ENCODE measurements at places on chromosomes 7 and 10.
A peak's percentile ranks its signal among the peaks of the same experiment; 100 is the strongest.

- DNase-seq: no peak
Observed at GRCh38 chr7:74514131-74514591, 60.5 kb downstream of the GTF2IRD1 start.

GRCh38 chr7:77188731-77189437 lies 10.7 kb downstream of the FGL2 start:
- DNase-seq: no peak

- DNase-seq: no peak
Observed at GRCh38 chr7:50628434-50629084, 63.4 kb upstream of the DDC start.

- DNase-seq: no peak
Observed at GRCh38 chr10:72735288-72735936, 43.5 kb downstream of the MCU start.

DNA sequence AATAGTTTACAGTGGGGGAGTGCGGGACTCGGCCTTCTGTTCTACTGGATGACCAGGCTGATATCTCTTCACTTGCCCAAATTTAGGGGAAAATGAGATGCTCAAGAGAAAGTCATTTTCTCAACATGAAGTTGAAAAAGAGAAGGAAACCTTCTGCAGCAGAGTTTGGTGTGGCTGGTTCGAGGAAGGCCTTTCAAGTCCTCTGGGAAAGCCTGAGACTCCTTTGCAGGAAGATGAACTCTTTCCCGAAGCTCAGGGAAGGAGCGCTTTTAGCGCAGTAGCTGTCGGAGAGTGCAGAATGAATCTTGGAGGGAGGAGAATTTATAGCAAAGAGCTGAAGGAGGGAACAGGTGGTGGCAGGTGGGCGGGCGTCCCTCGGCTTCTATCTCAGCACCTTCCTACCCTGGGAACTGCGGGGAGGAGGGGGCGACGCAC lies at the start of gene ATOH7:
ATOH7 (minus strand) TSS at position 297 of the 435 bp plus-strand sequence. CDS start 436 bp downstream, outside the sequence.
- DNase-seq: no peak

DNA sequence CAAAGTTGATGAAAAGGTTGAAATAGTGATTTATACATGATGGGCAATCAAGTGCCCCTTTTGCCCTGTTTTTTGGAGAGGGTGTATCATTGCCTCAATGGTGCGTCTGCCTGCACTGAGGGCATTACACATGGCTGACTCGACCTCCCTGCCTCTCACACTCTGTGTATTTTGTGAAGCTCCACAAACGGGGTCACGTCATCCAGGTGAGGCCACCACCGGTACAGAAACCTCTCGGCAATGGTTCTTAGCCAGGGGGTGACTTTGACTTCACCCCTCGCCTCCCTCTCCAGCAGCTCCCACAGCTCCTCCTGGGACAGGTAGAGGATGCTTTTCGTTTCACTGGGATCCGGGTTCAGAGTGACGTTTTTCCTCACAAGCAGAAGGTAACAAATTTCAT lies 6.3 kb downstream of the IDI2 start:
- DNase-seq: no peak

GRCh38 chr7:1964211-1964912 lies 268.4 kb downstream of the MAD1L1 start:
- no peak for DNase-seq

DNA sequence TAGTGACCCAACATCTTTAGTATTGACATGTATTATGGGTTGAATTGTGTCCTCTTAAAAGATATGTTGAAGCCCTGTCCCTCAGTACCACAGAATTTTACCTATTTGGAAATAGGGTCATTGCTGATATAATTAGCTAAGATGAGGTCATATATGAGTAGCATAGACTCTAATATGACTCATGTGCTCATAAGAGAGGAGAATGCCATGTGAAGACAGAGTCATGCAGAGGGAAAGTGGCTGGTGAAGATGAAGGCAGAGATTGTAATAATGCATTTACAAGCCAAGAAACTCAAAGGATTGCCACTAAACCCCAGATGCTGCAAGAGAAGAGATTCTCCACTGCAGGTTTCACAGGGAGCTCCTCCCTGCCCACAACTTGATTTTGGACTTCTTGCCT lies 496.4 kb downstream of the KIF20B start:
- DNase-seq: no peak

- DNase-seq: peak; percentile 64
Observed at GRCh38 chr10:63819753-63820329, 298.6 kb downstream of the REEP3 start.

- DNase-seq: no peak
Observed at GRCh38 chr7:149673006-149673405, 100.4 kb downstream of the ZNF467 start.

GRCh38 chr10:106573106-106573505 lies 591.4 kb downstream of the SORCS1 start:
- no peak for DNase-seq

DNA sequence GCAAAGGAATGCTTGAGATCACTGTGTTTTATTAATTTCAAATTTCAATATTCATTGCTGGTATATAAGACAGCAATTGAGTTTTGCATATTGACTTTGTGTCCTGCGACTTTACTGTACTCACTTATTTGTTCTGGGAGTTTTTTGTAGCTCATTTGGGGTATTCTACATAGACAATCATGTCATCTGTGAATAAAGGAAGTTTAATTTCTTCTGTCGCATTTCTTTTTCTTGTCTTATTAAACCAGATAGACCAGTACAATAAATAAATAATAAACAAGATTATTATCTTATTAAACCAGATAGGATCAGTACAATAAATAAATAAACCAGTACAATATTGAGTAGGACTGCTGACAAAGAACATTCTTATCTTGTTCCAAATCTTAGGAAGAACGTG lies 448.2 kb downstream of the RPS24 start:
- no peak for DNase-seq

- DNase-seq: peak; percentile 91
Observed at GRCh38 chr7:46369933-46370654, 449.0 kb upstream of the IGFBP3 start.

DNA sequence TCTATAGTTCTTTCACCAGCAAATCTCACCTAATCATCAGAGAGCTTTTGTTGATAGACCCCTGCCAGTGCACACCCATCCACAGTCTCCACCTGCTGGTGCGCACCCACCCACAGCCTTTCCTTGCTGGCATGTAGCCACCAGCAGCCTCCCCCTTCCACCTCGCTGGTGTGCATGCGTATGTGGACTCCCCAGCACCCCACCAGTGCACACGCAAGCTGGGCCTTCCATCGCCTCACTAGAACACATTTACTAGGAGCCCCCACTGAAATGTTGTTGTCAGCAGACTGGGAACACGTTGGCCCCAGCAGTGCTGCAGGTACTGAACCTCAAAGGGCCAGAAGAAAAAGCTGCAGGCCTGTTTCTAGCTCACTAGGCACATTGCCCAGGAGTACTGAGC lies 104.9 kb upstream of the ZWINT start:
- no peak for DNase-seq

- no peak for DNase-seq
Observed at GRCh38 chr7:69600710-69601519, 2.6 kb downstream of the AUTS2 start.

DNA sequence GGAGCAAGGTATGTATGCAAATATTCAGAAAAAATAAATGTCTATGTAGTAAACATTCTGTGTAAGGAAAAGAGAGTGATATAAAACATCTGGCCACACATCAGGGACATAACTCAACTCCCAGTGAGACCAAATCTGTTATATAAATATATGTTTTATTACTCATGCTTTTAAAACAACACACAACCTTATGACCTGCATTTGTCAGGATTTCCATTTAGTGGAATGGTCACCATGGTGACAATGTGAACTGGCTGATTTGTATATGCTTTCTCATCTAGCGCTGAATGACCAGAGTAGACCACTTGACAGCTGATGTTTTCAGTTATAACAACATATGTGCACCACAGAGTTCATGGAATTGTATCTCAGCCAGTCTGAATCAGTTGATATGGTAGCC lies 551.7 kb downstream of the HTR7 start:
- DNase-seq: peak; percentile 79

DNA sequence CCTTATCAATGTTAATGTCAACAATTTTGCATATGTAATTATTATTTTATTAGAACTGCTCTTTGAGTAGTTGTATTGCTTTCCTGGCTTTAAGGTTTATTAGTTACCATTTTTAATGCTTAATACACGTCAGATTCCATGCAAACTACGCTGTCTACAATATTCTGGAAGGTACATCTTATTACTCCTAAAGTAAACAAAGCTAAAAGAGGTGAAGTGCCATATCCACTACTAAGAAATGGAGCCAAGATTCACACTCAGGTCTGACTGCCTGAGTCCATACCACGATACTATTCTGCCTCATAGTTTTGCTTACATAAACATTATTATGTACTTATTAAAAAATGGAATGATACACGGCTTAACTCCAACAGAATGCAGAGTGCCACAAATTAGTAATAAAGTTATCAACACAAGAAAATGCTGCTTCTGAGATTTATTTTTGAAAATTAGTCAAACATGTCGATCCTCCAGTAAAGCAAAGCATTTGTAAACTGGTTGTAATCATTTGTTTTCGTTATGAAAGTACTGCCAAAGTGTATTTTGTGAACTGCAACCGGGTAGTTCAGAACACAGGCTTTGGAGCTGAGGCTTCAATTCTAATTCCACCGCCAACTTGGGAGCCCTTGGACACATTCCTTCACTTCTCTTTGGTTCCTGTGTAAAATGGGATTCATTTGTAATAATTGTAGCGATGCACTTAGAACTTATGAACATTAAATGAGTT lies 1.1 kb upstream of the DMTF1 start:
- DNase-seq: no peak

- DNase-seq: no peak
Observed at GRCh38 chr10:36224431-36224985, 582.4 kb upstream of the FZD8 start.

- DNase-seq: no peak
Observed at GRCh38 chr7:139797607-139798006, 19.8 kb upstream of the HIPK2 start.

GRCh38 chr7:128347647-128348097 lies 4.0 kb upstream of the RBM28 start:
- DNase-seq: no peak

DNA sequence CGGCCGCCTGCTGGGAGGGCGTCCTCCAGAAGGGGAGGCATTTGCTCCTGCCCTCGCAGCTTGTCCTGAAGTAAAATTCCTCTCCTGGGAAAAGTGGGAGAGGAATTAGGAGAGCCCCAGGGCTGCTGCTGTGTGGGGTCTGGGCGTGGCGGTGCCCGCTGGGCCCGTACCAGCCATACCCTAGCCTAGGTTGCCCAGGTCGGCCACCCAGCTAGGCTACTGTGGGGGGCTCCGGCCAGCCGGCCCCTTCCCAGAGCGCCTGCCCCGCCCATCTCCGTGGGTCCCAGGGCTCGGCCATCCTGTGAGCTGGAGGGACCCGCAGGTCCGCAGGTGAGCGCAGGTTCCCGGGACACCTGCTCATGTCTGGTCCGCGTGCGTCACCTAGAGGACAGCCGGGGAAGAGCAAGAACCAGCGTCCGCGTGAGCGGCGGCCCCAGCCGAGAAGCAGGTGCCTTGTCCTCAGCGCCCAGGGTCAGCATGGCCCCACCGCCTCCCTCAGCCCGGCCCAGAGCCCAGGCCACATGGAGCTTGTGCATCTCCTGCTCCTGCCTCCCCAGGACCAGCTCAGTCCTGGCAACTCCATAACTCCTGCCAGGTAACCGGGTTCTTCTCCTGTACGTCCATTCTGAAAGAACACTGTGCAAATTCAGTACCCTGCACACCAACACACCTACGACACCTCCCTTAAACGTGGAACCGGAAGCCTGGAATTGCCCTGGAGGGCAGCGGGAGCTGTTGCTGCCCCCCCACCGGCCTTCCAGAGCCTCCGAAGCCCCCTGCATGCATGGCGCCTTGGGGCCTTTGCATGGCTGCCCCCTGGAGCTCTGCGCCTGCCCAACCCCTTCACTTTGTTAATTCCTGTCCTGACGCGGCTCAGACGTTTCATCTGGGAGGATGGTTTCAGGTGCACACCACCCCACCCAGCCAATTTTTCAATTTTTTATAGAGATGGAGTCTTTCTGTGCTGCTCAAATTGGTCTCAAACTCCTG lies 22.8 kb upstream of the FOXL3 start:
- DNase-seq: no peak

GRCh38 chr7:71184136-71184535 lies 52.2 kb downstream of the GALNT17 start:
- no peak for DNase-seq

GRCh38 chr10:72020914-72021809 lies 57.0 kb downstream of the CHST3 start:
- DNase-seq: no peak

DNA sequence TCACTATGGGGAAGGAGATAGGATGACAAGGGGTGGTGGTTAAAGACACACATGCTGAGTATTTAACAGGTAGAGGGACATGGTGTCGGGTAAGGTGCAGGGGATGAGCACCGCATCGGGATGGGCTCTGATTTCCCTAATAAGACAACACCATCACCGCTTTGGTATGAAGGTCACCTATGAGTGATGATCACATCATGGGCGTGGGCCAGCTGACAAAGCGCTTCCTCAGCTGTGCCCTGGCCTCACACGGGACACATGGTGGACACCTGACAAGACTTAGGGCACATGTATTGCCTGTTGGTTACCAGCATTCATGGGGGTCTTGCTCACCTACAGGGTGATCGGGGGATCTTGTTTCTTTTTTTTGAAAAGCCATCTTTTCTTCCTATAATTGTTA lies 12.8 kb downstream of the C7orf57 start:
- DNase-seq: no peak

DNA sequence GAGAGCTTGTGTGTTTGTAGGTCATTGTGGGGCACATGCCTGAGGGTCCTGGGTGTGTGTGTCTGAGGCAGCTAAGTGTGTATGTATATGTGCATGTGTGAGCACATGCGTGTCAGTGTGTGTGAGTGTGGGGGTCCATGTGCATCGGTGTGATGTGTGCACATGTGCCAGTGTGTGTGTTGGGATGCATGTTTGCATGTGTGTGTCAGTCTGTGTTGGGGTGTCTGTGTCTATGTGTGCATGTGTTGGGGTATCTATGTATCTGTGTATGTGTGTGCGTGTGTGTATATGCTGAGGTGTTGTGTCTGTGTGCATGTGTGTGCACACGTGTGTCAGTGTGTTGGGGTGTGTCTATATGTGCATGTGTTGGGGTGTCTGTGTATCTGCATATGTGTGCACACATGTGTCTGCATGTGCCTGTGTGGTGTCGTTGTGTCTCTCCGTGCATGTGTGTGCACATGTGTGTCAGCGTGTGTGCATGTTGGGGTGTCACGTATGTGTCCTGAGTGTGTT lies 33.3 kb downstream of the PWWP2B start:
- DNase-seq: no peak

- DNase-seq: no peak
Observed at GRCh38 chr10:103703941-103704919, 151.1 kb downstream of the SH3PXD2A start.

GRCh38 chr10:75353183-75353582 lies 48.4 kb downstream of the ZNF503 start:
- DNase-seq: no peak

- DNase-seq: no peak
Observed at GRCh38 chr10:129501652-129502436, 34.8 kb downstream of the MGMT start.

DNA sequence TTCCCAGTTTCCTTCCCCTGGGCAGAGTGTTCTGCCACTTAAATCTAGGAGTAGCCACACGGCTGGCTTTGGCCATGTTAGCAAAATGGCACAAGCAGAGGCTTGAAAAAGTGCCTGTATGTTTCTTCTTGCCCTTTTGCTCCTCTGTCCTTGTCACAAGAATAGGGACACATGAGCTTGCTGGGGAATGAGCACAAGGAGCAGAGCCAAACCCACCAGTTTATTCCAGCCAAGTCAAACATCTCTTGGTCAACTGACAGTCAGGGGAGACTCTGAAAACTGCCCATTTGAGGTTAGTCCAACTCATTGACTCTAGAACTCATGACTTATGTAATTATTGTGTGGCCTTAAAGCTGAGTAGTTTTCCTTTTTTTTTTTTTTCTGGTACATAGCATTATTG lies 739.7 kb upstream of the FZD8 start:
- no peak for DNase-seq

Data from astrocyte of the cerebellum (primary cell).